SK-N-DZ (cell line): ENCODE measurements at places on chromosomes 4 and X.

GRCh38 chr4:16897991-16898827 lies at the start of gene LDB2:
Gene LDB2 (minus strand): TSS chr4:16898645.
- DNase-seq = peak; percentile 73

GRCh38 chr4:184818216-184818564 lies 7.6 kb downstream of the ACSL1 start:
- DNase-seq = no peak

- no peak for DNase-seq
Observed at GRCh38 chr4:108081256-108081655, 87.5 kb downstream of the LEF1 start.

DNA sequence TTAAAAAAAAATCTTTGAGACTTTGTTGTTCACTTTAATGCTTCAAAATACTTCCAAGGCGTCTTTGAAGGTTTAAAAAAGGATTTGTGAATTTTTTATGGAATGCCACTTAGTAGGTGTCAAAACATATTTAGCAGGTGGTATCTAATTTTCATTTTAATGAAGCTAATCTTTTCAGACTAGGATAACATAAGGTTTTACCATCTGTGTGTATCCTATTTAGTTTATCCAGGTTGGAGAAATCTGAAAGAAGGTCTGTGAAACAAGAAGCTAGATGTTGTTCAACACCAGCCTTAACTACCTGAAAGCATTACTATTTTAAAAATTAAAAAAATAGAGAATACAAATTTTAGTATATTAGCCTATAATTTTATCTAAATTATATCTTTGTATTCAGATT lies 193.4 kb downstream of the GRID2 start:
- no peak for DNase-seq

DNA sequence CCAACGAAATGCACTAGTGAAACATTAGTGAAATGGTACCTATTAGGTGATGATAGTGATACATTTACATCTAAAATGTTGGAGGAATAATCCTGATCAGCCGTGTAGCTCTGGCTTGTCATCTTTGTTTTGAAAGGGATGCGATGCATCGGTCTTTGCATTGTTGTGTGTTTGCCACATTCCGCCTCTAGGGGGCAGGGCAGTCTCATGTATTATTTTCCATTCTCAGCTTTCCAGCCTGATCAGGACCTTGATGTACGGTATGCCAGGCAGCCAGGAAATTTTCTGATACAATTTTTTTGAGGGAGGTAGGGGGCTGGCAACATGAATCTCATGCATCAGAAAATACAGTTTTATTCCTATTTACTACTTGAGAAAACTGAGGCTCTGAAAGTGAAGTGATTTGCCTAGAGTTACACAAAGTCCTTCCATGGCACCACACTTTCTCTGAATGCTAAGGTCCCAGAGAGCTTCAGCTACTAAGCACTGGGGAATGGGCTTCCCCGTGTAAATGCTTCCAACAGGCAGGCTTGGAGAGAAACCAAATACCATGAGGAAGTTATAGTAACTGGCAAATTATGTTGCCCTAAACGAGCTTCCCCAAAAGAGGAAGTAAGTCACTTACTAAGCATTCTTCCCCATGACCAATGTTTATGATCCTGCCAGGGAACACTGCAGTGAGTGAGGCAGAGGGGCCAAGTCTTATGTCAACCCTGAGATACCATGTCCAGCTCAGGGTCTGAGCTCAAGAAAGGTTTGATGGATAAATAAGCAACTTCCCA lies 31.8 kb upstream of the IQSEC2 start:
- peak; percentile 41 for DNase-seq

DNA sequence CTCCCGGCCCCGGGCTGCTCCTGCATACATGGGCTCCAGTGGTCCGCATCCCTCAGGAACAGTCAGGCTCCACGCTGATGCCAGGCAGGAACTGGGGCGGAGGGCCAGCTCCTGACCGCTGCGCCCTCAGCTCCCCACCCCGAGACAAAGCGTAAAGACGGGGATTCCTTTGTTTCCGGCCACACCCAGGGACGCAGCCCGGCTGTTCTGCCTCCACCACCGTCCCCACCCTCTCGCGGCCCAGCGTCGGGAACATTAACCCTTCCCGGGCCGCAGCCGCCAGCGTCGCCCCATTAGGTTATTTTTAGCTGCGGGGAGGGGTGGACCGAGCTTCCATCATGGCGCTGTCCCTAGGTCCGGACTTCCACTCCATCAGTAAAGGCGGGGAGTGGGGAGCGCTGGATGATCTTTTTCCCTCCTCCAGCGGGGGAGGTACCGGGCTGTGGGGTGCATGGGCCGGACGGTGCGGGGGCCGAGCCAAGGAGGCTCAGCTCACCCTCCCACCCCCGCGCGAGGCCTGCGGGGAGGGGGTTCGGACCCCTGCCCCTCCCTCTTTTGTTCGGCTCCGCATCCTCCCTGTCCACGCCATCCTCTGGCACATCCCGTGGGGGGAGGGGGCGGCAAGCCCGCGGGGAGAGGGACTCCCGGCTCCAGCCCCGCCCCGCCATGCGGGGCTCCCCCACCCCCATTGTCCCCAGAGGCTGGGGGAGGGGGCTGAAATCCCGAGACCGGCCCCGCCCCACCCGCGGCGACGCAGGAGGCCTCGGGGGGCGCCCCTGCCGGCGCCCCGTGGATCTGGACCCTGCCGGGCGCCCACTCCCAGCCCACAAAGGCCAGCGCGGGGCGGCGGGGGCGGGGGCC lies 5.3 kb downstream of the CRMP1 start:
- peak; percentile 50 for DNase-seq

DNA sequence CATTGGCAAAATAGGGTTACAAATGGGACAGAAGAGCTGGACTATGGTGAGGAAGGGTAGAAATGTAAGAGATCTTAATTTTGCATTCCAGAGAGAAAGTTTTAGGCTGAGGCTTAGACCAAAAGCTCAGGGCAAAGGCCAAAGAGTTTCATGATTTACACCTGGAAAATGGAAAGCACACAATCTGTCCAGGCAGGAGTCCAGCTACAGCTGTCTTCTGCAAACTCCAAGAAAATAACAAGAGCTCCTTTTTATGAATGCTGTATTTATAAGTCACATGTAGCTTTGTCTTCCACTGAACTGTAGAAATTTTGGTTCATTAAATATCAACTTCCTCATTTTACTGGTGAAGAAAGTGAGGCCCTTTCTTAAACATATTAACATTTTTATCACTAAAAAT lies 288.0 kb upstream of the ATOH1 start:
- DNase-seq = no peak

DNA sequence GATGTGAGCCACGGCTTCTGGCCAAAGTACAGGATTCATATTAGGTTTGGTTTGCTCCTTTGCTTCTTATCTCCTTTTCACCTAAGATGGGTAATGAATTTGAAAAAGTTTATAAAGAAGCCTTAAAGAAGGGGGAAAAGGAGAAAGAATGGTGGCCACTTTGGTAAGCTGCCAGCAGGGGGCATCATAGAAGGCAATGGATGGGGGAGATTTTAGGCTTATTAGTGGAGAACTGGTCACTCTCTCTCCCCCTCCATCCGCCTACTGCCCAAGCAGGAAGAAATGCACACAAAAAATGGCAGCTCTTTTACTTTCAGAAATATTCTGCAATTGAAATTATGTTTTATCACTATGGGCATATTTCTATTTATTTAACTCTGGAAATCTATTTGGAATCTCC lies 32.0 kb downstream of the SPARCL1 start:
- DNase-seq = no peak

DNA sequence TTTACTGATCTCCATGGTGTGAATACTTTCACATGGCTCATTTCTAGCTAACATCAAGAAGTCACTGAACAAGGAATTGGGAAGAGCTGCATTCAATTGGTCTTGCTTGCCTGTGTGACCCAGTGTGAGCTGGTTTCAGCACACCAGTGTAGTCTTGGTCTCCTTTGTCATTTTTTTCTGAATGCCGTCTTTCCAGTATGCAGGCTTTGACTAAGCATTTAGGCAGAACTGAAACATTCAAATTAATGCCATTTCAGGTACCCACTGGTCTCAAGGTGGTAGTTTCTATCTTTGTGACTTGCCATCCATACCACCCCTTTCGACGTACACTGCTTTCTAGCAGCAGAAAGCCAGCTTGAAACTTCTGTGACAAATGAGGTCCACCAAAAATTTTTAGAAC lies 550.5 kb upstream of the BOD1L1 start:
- no peak for DNase-seq

DNA sequence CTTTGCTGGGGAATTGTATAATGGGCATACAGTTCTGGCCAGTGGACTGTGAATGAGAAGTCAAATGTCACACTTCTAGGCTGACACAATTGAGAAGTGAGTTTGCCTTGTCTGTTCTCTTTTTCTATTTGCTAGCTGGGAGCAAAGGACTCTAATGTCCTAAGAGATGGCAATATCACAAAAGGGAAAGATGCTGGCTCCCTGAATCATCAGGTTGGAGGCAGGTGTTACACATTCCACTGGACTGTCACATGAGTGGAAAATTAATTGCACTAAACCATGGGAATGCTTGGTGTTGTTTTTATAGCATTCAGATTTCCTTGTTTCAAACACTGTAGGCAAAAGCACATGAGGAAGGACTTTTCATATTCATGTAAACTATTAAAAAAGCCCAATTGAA lies 388.3 kb downstream of the ADAM29 start:
- no peak for DNase-seq

GRCh38 chr4:48899950-48900349 lies 6.6 kb downstream of the OCIAD2 start:
- DNase-seq = no peak

DNA sequence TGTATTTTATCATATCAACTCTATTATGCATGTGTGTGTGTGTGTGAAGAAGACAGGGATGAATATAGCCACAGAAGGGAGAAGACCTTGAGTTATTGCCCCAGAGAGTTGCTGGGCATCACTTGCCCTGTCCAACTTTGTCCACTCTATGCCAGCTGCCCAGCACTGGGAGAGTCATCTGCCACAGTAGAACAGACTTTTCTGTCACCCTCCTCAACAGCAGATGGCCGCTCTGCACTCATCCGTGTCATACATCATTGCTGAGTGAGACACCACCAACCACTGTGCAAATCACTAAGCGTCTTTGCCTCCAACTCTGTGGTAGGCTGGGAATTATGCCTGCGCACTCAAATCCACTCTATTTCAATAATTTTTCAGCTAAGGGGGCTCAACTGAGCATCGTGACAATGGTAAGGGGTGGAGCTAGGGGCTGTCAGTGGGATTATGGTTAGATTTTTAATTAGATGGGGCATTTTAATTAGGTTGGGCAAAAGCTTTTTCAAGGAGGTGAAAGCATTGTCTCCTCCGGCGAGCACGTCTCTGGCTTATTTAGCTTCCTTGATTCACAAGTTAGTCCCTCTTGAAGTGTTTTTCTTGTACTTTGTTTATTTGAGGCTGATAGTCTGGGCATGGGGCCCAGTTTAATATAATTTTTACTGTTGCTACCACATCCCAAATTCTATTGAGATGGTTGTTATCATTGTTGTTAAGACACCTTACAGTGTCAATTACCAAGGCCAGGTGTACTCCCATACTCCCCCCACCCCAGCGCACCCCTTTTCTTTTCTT lies 100.1 kb upstream of the KLF3 start:
- no peak for DNase-seq

GRCh38 chr4:85952972-85953650 lies 406.7 kb downstream of the MAPK10 start:
- DNase-seq = no peak

DNA sequence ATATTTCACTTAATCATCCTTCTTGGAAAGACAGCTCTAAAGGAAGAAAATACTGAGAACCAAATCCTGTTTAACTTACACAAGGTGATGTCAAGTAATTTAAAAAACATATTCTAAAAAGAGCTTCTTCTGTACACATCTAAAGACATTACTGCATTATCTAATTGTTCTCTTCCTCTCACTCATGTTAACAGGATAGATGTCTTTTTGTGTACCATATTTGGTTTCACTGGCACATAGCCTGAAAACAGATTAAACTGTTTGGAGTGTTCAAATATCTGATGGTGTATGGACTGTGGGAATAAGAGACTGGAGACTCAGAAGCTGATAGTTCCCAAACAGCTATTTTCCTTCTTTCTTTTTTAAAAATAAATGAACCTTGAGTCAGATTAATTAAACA lies 213.3 kb upstream of the MAB21L2 start:
- DNase-seq = no peak

DNA sequence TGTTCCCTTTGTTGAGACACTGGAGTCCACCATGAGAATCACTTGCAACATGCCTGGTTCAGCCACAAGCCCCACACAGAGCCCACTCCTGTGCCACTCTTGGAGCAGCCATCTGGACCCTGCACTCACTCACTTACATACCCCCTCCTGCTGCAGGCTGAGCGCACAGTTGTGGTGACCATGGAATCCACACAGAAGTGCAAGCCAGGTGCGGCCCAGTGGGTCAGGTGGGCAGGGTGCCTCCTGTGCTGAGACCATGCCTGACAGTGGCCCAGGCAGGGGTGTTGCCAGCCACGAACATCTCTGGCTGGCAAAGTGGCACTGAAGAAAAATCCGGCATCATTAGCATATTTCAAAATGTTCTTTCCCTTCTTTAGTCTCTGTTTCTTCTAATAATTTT lies 17.4 kb upstream of the CXorf51A start:
- DNase-seq = no peak

DNA sequence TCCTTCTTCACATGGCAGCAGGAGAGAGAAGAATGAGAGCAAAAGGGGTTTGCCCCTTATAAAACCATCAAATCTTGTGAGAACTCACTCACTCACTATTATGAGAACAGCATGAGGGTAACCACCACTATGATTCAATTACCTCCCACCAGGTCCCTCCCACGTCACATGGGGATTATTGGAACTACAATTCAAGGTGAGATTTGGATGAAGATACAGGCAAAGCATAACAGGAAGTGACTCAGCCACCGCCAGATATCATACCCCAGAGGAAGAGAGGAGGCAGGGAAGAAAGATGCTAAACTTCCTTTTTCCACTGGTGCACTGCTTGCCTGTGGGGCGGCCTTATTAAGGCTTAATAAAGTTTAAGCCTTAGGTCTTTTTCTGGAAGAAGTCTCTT lies 766.1 kb downstream of the KCTD8 start:
- DNase-seq = no peak

DNA sequence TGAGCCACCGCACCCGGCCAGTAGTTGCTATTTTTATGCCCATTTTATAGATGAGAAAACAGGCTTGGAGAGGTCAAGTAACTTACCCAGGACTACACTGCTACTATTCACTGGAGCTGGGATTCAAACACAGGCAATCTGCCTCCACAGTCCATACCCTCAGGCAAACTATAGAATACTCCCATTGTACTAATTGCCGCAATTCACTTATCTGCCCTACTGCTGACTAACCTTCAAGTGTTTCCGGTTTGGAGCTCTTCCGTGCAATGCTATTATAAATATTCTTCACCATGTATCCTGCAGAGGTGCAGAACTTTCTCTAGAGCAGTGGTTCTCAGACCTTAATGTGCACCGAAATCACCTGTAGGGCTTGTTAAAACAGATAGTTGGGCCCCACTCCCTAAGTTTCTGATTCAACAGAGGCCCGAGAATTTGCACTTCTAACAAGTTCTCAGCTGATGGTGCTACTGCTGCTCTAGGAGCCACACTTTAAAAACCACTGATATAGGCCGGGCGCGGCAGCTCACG lies 1.9 kb upstream of the G3BP2 start:
- DNase-seq = no peak

GRCh38 chrX:104113222-104113965 lies 1.1 kb downstream of the ZCCHC18 start:
- peak; percentile 81 for DNase-seq

GRCh38 chr4:159227378-159227777 lies 124.5 kb downstream of the RAPGEF2 start:
- DNase-seq = no peak

- no peak for DNase-seq
Observed at GRCh38 chr4:39636531-39637184, 2.0 kb downstream of the SMIM14 start.
